Cortex of kidney (tissue), 1 donor: ENCODE measurements at places on chromosomes 6 and 20.

GRCh38 chr20:16175322-16175961, 397.8 kb downstream of the KIF16B start:
- no peak for DNase-seq

DNA sequence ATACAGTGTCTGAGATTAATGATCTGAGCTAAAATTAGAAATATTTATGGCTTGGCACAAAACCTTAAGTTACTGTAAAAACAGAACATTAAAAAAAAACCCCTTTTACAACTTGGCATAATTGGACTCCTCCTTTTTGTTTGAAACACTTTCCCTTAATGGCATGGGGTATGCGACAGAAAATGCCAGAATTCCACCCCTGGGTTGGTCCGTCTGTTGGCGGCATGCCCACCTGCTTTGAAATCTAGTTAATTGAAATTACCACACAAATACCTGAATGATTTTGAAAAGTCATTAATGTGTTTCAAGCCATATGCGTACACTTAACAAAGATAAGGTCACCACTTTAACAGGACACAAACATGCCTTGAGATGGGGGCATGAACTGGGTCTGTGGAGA, 175.1 kb upstream of the FOXQ1 start:
- DNase-seq = no peak

GRCh38 chr6:157020398-157020797, 243.2 kb downstream of the ARID1B start:
- DNase-seq = no peak

- DNase-seq = no peak
Measured at GRCh38 chr6:1625794-1626435, 16.2 kb downstream of the FOXC1 start.

- DNase-seq = no peak
Measured at GRCh38 chr20:45545754-45546453, 1.3 kb downstream of the EPPIN start.

DNA sequence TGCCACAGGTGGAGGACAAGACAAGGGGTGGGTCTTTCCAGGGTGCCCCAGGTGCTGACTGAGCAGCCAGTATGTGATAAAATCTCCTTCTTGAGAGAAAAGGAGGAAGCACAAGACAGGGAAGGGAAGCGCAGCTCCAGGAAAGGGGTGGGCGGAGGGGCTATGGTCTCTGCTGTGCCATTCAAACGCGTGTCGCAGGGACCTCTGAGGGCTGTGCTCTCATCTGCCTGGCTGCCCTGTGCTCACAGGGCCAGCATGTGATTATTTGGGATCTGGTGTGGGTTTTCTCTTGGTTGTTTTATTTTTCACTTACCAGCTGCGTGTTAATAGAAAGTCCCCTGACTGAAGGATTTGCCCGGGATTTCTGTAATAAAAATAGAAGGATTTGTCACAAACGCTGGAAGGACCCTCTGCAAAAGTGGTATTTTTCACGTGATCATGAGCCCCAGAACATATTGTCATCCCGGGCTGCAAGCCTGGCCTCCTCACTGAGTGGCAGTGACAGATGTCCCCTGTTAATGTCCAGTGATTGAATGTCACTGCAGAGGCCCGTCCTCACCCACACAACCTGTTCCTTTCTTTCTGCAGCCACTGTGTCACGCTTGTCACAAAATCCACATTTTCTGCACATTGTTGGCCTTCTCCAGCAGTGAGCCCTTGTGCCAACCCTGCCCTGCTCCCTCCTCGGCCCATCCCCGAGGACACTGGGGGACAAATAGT, 35.0 kb upstream of the VSX1 start:
- DNase-seq = no peak

- no peak for DNase-seq
Measured at GRCh38 chr6:97440590-97441176, 157.7 kb upstream of the MMS22L start.

GRCh38 chr6:42978487-42978838, 518 bp downstream of the PEX6 start:
- DNase-seq = no peak

GRCh38 chr20:49872056-49872455, 43.3 kb downstream of the SPATA2 start:
- DNase-seq = no peak

GRCh38 chr6:105994591-105995390, 91.3 kb upstream of the PRDM1 start:
- DNase-seq = no peak

DNA sequence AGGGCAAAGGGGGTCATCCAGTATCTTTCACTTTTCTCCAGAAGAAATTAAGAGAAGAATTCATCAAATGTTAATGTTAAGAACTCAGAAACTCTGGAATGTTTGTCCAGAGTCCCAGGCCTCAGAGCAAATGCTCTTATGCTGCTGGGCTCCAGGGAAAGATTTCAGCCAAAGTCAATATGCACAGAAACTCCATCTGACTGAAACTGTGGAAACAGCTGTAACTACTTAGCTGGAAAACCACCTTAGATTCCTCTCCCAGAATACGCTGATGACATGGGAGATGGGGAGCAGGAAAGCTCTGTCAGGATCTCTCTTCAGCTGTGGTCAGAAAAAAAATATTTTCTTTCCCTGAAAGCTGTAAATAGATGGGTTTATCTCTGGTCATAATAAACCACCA, 559.6 kb downstream of the RFPL4B start:
- no peak for DNase-seq

GRCh38 chr20:39789411-39789810, 827.3 kb downstream of the DHX35 start:
- no peak for DNase-seq
